ENCODE measurements at places on chromosomes 7 and 10. TPM values are rescaled to one million over a fixed set of nuclear protein-coding genes. Genes with fewer than 3 reads are reported as not detected.

DNA sequence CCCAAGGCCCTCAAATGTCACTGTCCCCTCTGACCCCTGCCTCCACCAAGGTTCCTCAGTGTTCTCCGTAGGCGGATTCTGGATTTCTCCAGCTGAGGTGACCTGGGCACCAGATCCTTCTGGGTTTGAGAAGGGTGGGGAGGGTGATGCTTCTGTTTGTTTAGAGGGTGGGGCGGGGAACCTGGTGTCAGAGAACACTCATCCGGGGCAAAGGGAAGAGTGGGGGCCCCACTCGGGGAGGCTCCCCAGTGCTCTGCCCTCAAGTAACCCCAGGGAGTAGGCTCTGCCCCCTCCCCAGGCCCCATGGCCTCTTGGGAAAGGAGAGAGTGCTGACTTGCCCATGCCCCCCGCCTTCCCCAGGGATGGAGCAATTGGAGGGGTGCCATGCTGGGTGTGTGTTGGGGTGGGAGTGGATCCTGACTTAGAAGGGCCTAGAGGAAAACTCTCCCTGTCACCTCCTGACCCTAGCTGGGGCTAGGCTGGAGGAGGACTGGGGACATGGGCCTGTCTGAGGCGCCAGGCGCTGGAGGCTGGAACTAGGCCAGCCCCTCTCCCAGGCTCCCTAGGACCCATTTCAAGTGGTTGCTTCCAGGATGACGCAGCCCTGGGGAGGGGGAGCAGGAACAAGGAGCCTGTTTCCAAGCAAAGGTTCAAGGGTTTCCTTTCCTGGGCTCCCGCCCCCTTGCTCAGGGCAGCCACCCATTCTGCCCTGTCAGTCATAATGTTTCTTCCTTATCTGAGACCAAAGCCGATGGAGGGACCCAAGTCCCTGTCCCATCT is 27.9 kb downstream of the KAZALD1 start:
- DNase-seq = no peak

Gene TEX47
- not detected for total RNA-seq

GRCh38 chr10:124289851-124290795 is 128.6 kb downstream of the OAT start:
- peak; percentile 52 for DNase-seq

GRCh38 chr7:151241755-151242096 is 6.8 kb downstream of the SMARCD3 start:
- DNase-seq = no peak

- no peak for DNase-seq
These were observed 150.4 kb downstream of the CXCL12 start for GRCh38 chr10:44234483-44234875.

DNA sequence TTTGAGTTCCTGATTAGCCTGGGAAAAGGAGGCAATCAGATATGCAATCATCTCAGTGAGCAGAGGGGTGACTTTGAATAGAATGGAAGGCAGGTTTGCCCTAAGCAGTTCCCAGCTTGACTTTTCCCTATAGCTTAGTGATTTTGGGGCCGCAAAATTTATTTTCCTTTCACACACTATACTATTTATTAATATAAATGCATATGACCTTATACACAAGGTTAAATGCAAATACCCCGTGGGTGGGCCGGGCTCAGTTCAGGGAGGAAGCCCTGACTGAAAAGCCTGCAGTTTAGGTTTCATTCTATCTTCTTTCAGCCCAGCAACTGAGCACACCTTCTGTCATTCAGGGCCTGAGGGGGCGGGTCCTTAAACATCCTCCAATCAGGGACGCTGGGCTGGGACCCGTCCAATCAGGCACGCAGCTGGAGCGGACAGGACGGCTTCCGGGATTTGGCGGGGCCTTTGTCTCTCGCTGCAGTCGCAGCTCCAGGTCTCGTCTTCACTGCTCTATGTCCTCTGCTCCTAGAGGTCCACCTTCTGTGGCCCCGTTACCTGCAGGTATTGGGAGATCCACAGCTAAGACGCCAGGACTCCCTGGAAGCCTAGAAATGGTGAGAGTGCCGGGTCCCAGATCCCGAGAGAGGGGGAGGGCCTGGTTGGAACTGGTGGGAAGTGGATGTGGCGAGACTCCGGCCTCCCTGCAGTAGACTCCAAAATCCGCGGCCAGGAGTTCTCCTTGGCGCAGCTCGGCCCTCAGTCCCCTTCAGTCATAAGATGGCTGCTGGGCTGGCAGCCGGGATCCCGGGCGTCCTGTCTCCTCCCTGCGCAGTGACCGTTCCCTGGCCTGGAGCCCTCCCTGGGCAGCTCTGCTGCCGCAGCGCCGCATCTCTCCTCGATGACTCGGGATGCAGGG is at the start of gene ZNF273:
ZNF273 (plus strand) TSS at position 468 of the 916 bp plus-strand sequence; CDS start at position 513, 45 bp downstream.
- DNase-seq = peak; percentile 92

DNA sequence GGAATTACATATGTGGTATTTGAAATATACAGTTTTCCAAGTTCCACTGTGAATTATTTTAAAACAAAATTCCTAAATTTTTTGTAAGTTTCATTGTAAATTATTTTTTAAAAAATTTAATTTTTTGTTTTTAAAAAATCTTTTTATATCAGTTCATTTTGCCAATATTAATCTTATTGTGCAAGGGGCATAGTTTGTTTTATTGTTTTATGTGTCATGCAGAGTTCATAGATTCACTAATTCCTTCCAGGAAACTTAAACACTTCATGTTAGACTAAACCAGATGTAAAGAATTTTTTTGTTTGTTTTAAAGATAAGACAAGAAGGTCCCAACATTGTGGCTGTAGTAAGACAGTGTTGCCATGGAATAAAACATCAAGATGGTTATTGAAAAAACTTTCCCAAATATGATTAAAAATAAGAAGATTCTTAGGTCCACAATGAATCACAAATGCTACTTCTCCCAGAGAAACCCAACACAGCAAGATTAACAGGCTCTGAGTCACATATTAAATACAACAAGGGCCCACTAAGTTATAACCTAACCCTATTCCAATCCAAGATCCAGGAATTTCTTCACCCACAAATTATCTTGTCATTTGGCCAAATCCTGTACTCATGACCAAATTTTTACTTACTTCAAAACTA is 464.7 kb upstream of the IGFBP3 start:
- DNase-seq = peak; percentile 65

DNA sequence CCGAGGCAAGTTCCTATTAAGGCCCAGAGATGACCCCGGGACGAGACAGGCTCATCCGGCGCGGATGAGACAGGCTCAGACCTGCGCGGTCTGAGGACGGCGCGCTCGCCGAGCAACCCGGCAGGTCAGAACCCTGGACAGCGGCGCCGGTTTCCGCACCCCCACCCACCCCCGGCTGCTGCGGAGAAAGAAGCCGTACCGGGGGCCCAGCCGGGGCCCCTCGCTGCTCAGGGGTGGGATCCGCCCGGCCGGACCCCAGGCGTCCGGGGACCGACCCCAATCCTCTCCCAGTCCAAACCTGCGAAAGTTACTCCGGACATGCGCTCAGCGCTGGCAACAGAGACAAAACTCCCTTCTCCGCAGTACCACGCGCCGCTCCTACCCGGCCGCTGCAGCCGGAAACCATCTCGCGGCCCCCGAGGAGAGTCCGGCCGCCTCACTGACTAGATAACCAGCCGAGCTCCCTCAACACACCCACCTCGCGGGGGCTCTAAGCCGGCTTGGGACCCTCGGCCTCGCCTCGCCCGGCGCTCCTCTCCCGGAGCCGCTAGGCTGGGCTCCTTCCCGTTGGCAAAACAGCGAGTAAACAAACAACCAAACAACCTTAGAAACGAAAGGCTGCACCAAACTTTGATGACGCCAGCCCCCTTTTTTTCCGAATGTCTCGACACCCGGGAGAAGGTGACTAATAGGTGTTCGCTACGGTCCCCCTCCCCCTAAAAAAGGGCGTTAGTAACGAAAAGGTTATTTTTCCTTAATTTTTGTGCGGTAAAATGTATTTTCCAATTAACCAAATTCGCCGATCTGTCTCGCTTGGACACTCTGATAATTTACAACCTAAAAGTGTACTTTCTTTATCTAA is 2.3 kb upstream of the DRGX start:
- no peak for DNase-seq

Gene HOXA7
- total RNA-seq = 0.44 TPM

DNA sequence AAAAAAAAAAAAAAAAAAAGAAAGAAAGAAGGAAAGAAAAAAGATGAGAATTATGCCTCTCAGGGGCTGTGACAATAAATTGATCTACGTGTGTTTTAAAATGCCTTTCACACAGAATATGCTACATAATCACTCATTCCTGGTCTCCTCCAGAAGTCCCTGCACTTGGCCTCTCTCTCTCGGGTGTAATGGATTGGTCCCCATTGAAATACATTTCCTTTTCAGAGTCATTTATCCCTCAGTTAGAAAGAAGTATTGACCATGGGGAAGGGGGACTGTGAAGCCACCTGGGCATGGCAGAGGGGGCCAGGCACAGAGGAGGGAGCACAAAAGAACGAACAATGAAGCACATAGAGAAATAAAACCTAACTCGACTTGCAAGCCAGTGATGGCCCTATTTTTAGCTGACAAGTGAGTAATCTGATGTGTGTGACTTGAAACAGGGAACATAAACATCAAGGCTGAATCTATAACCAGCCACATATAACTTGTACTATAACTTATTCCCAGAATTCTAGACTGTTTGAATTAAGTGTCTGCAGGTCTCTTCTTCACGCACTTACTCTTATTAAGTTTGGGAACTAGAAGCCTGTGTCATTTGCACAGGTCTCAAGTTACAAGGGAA is 490.8 kb downstream of the KCNMA1 start:
- DNase-seq = no peak

DNA sequence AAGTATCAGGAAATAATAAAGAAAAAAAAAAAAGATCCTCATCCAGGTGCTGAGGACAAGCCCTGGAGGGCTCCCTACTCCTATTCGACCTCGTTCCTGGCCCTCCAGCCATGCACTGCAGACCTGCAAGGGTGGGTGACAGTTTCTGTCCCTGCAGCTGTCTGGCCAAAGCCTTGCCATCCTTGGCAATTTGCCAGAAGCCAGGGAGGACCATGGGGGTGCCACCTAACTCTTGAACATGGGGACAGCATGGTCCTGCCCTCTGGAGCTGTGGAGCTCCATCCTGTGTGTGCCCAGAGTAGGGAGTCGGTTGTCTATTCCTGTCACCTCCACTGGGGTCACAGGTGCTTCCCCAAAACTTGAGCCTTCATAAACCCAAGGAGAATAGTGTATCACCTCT is 27.8 kb downstream of the DMBT1 start:
- DNase-seq = no peak

Gene TUBAL3
- 0.22 TPM for total RNA-seq

DNA sequence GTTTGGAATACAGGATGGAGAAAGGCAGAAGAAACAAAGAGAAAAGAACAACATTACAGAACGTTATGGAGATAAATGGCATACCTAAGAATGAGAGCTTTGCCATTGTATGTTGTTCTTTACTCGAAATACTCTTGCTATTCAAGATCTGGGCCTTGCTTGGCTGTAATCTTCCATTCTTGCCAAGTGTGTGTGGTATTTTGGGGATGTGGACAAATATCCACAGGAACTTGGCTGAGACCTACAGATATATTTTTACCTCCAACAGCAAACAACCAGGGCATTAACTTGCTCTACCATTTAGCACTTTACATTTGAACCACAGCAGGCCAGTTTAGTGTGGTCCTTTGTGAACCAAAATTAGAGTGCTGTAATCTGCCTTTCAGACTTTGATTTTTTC is 76.3 kb downstream of the DKK1 start:
- DNase-seq = no peak

Gene PHKG1
- total RNA-seq = 1.2 TPM

Gene ZNF138
- total RNA-seq = 5.4 TPM
